Stomach (tissue), 19 donors: ENCODE measurements at places on chromosomes 3 and 15. TPM values are rescaled to one million over a fixed set of nuclear protein-coding genes. Genes with fewer than 3 reads are reported as not detected.

DNA sequence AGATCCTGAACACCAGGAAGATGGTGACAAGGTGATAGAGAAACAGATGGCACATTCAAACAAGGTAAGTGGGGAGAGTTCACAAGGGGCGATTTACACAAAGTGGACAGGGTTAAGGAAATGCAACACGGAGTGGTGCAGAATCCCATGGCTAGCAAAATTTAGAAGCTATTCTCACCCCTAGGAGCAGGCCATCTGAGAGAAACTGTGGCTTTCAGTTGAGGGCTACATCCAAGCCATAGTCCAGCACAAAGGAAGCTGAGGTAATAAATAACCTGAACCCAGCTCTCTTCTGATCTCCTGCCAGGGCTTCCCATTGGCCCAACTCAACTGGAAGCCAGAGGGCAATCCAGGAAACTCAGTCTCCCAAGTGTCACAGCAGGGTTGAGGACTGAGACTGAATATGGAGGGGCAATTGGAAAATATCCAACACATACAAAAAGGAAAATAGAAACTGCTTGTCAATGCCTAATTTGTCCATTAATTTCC, 1.2 kb upstream of the ZNF445 start:
- no peak overlapping the region for H3K4me3 ChIP-seq
- no peaks in the 10 kb centered on the region for H3K36me3 ChIP-seq
- peaks cover 11% of the 10 kb centered on the region for H3K4me1 ChIP-seq
- no peaks in the 10 kb centered on the region for H3K27me3 ChIP-seq

DNA sequence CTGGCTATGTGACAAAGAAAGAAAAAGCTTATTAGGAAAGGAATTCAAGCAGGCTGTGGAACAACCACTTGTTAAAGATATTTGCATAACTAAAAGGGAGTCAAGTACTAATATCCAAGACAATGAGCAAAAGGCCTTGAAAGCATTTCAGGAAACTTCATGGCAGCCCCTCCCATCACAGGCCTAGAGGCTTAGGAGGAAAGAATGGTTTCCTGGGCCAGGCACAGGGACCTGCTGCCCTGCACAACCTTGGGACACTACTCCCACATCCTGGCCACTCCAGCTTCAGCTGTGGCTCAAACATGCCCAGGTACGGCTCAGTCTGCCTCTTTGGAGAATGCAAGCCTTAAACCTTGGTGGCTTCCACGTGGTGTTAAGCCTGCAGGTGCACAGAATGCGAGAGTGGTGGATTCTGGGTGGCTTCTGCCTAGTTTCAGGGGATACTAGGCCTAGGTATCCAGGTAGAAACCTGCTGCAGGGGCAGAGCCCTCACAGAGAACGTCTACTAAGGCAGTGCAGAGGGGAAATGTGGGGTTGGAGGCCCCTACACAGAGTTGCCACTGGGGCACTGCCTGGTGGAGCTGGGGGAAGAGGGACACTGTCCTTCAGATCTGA, 121.6 kb downstream of the OPA1 start:
- no peak for DNase-seq
- no peaks in the 10 kb centered on the region for H3K4me1 ChIP-seq
- no peak overlapping the region for H3K27ac ChIP-seq

DNA sequence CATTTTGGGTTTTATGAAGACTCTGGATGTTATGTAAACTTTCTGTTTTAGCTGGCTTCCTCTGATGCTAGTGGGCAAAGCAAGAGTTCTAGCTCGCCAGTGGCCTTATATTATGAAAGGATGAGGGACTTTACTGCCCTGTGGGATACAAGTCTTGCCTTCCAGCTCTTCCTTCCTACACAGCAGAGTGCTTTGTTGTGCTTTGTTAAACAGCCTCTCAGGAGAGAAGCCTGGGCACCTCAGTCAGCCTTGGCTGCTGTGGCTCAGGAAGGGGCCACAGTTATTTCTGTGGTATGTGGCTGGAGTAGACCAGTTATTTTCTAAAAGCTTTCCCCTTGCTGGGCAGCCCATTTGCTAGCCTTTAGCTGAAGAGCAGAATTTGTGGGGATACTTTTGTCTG, 69.5 kb upstream of the SUCLG2 start:
- no peaks in the 10 kb centered on the region for H3K27me3 ChIP-seq
- H3K4me1 ChIP-seq, result no peaks in the 10 kb centered on the region
- H3K4me3 ChIP-seq, result no peak overlapping the region
- no peak overlapping the region for H3K27ac ChIP-seq
- no peak for DNase-seq
- no peaks in the 10 kb centered on the region for H3K36me3 ChIP-seq

The GCNT3 gene
- 10.1 TPM for total RNA-seq

The FAM81A gene
- total RNA-seq, result 5.4 TPM

The CCDC54 gene
- not detected for total RNA-seq
